ENCODE measurements at places on chromosomes 6 and 20. TPM values are rescaled to one million over a fixed set of nuclear protein-coding genes. Genes with fewer than 3 reads are reported as not detected.

- no peak for DNase-seq
These were observed 2.7 kb downstream of the DLL1 start for GRCh38 chr6:170288091-170288631.

- DNase-seq: no peak
These were observed 27.8 kb upstream of the MROH8 start for GRCh38 chr20:37207171-37207570.

- no peak for DNase-seq
These were observed 23.0 kb upstream of the FLRT3 start for GRCh38 chr20:14360416-14360815.

DNA sequence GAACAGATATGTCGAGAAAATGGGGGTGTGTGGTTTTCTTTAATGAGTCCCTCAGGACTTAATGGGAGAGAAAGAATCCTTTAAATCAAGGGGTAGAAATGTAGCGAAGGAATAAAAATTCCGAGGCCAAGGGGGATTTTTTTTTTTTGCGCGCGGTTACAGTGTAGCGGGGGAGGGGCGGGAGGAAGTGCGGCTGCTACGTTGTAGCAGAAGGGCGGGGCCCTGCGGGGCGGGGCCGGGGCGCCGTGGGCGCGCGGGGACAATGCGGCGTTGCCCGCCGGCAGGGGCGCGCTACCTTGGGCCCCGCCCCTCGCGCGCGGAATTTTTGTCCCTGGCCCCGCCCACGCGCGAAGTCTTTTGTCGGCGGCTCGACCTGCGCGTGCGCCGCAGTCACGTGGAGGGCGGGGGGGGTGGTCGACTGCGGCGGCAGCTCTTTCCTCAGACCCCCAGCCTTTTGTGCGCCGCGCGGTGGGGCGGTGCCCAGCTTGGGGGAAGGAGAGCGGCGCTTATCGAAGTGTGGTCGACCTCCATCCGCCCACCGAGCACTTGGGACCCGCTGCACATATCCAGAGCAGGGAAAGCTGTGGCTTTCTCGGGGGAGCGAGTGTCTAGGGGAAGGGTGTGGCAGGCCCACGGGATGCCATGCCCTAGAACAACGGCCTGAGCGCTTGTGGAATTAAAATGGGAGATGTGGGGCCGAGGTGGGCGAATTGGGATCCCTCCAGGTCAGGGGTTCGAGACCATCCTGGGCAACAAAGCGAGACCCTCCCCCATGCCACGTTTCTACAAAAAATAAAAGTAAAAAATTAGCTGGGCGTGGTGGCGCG is 1.3 kb downstream of the TUBB start:
- peak; percentile 89 for DNase-seq

DNA sequence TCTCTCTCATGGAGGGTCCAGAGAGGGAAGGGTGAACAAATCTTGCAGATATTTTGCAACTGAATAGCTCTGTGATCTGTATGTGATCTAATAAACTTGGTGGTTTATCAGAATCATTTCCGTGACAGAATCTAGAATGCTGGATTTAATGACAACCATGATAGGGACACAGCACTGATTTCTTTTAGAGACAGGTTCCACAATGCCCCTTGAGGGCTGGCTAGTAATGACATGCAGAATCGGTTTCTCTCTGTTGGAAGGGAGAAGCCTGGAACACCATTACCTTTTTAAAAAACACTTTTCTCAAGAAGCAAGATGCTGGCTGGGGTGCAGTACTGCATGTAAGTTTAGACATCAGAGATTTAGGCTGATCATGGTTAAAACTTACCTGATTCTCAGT is 313.4 kb downstream of the CDH26 start:
- DNase-seq: peak; percentile 54

- no peak for DNase-seq
These were observed 13.5 kb upstream of the DAAM2 start for GRCh38 chr6:39778581-39779255.

DNA sequence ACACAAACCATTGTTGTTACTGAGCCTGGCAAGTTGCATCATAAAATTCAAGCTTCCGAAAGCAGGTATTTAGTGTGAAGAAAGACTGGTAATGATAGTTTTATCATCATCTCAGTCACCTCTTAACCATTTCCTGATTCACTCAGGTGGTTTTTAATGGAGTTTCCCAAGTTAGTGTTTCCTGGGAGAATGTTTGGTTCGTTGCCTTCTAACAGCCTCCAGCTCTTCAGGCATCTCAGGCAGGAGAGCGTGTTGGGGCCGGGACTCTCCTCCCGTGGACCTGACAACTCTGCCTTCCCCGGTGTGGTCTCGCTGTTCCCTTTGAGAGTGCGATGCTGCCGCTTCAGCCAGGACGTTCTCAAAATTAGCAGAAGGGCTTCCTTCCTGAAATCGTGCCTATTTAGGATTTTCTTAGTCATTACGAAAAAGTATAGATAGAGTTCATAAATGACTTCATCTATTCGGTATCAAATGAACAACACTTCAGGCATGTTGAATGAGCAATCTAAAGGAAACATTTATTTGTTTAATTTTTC is 105.0 kb upstream of the QKI start:
- DNase-seq: no peak

GRCh38 chr6:106518748-106519147 is 110.5 kb downstream of the RTN4IP1 start:
- DNase-seq: no peak

DNA sequence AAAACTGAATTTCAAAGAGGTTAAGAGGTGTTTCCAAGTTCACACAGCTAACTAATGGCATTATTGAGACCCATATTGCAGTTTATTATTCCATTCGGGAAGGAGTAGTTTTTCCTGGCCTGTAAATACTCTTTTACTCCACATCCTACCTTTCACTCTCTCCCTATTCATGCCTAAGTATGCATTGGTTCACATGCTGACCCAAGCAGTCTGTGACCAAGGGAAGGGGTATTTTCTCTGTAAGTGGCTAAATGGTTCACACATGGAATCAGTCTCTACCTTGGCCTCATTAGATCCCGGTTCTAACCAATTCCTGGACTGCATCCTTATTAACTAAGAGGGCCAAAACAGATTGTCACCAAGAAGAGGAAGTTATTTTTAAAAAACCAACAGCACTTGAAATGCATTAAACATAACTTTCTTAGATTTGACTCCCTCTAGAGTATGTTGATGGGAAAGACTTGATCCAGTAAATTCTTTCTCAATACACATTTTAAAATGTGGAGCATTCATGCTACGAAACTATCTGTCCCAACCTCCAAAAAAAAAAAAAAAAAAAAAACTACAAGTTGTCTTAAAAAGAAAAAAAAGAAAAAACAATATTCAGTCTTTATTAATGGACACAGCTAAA is 17.8 kb upstream of the RSPO3 start:
- DNase-seq: peak; percentile 24

- DNase-seq: no peak
These were observed 85.4 kb downstream of the CBFA2T2 start for GRCh38 chr20:33575282-33575681.

DNA sequence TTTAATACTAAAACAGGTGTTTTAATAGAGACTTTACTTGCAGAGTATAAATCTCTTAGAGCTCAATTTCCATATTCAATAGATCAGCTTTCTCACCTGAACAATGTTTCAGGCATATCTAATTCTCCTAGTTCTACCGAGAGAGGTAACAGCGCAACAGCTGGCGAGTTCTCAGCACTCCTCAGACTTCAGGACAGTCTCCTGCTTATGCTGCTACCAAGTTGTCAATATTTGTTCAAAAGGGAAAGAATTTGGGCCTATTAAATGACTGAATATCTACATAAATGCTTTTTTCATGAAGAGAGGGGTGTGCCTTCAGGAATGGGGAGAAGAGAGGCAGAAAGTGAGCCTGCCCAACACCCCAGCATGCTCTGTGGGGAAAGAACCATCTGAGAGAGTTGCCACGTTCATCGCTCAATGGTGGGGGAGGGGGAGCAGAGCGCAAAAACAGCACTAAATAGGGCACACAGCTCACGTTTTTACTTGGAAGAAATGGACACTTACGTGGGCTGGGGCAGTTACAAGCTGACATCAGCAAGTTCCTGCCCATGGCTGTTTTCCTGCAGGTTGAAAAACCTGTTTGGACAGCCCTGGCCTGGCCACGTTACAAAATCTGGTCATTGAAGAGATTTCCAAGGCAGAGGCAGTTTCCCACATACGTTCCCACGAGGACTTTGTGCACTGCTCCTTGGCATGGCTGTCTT is 38.0 kb downstream of the EZR start:
- DNase-seq: peak; percentile 71

SLC22A1 gene
- total RNA-seq: 0.56 TPM

DNMT3B gene
- 3.0 TPM for total RNA-seq

KCNG1 gene
- not detected for total RNA-seq

CLPSL2 gene
- not detected for total RNA-seq

GPR6 gene
- total RNA-seq: not detected

DDX43 gene
- total RNA-seq: not detected

Measured in HT-29 (cell line).